ENCODE measurements at places on chromosomes 1 and 21.

DNA sequence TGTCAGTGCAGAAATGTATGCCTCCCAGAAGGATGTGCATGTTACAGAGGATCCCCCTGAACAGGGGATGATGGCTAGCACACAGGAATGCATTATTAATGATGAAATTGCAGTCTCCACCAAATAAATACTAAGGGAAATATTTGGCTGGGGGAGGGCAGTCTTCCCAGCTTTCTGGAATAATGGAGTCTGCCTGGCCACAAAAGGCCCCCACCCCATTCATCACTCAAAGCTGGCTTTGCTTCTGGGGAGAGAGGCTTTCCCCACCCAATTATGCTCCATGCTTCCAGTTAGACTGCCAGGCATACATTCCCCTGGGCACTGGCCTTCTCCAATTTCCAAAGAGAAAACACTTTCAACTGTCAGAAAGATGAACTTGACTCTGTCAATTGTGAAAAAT lies 302.7 kb downstream of the SIPA1L2 start:
- DNase-seq, result no peak

DNA sequence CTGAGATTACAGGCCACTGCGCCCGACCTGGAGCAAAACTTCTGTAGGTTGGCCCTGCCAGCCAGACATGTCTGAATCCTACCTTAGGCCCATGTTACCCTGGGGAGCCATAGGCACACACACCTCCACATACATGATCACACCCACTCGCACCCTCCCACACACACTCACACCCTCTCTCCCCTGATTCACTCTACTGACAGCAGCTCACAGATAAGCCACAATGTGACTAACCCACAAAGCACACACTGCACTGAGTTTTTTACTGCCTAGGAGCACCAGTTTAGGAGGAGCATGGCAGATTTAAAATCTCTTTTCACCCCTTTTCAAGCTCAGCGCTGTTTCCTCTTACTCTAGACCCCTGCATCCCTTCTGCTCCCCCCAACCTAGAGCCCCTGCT lies 41.7 kb downstream of the SLC30A1 start:
- no peak for DNase-seq

- no peak for DNase-seq
These were observed 33.4 kb downstream of the OBSCN start for GRCh38 chr1:228241259-228241658.

DNA sequence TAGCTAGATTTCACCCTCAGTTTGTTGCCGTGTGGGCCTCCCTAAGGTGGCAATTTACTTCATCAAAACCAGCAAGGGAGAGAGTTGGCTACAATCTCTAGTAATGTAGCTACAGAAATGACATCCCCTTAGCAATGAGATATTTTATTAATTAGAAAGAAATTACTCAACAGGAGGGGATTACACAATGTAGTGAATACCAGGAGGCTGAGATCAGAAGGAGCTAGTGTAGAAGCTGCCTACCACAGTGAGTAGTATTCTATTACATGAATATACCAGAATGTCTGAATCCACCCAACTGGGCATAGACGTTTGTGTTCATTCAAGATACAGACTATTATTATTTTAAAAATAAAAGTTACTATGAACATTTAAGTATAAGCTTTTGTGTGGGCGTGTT lies 868.2 kb upstream of the CXADR start:
- DNase-seq, result no peak

DNA sequence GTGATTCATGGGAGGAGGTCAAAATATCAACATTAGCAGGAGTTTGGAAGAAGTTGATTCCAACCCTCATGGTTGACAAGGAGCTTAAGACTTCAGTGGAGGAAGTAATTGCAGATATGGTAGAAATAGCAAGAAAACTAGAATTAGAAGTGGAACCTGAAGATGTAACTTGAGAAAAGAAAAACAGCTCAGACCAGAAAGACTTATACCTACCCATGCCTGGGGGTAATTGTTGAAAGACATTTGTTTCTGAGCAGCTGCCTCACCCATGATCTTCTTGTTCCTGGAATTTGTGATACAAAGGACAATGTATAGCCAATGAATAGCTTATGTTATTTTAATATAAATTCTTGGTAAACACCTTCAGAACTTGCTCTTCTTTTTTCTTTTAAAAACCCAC lies 128.6 kb downstream of the LRIG2 start:
- no peak for DNase-seq

- DNase-seq, result no peak
These were observed 15.5 kb upstream of the GSTM4 start for GRCh38 chr1:109640285-109640865.

DNA sequence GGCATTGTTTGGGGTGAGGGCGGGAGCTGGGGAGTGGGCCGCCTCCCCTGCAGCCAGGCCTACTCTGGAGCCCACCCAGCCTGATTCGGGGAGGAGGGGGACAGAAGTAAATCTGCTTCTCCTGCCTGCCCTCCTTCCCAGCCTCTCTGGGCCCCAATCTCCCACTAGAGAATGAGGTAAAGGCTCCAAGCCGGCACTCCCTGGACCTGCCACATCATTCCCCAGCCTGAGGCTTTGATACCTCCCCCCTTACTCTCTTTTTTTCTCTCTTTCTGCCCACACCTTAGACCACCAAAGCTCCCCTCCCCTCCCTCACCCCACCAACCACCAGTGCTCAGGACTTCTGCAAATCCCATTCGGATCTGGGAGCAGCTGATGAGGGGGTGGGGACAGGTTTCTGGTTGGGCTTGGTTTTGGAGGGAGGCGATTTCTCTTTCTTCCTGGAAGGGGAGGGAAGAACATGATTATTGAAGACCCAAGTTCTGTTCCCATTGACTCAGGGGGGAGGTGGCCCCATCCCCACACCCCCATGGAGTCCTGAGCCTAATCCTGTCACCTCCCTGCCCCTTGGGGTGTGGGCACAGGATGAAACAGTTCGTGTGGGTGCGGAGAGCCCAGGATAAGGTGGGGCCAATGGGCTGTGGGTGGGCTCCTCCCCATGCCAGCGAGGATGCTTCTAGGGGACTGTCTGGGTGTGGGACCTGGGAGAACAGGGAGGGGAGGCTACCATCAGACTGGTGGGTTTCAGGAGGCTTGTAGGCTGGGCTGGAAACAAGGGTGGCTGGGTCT lies 1.3 kb downstream of the MAP7D1 start:
- no peak for DNase-seq

All from SIG-M5 (cell line).